ENCODE measurements at places on chromosomes 3 and 15.

DNA sequence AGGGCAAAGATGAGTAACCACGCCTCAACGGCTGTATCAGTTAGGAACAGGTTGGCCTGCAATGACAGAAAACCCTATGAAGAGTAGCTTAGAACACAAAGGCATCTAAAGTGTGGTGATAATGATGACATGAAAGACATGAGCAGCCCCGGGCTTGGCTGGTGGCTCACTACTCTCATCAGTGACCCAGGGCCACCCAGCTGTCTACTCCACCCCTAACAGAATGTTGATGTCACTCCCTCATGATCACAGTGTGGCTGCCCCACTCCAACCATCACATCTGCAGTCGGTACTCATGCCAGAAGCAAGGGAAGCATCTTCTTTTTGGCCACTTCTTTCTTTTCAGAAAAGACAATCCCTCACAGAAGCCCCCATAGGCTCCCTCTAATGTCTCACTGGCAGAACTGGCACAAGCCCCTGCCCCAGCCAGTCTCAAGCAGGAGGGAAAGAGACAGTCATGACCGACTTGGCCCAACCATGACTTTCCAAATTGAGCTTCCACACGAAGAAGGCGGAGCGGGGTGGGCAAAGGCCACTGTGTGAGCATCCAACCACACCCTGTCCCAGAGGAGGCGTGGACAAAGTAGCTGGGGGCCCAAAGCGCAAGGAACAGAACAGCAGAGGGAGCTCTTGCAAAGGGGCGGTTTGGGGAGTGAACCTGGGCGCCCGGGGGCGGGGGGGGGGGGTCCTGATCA is 72.0 kb upstream of the IQSEC1 start:
- DNase-seq, result no peak

GRCh38 chr15:53807501-53807900 is 48.0 kb upstream of the WDR72 start:
- DNase-seq, result no peak

GRCh38 chr3:130834476-130834875 is 59.4 kb upstream of the ATP2C1 start:
- no peak for DNase-seq

GRCh38 chr3:17626395-17626794 is 116.0 kb downstream of the TBC1D5 start:
- DNase-seq, result no peak

- DNase-seq, result no peak
These were observed 60.9 kb downstream of the NOX5 start for GRCh38 chr15:69075440-69075839.

- no peak for DNase-seq
These were observed 223.7 kb downstream of the MAGI1 start for GRCh38 chr3:65814845-65815578.

Data from CD8-positive, alpha-beta memory T cell (primary cell).